Suppressor macrophage treated with lipopolysaccharide for 4 hours (primary cell): ENCODE measurements at places on chromosomes 5 and 9.

DNA sequence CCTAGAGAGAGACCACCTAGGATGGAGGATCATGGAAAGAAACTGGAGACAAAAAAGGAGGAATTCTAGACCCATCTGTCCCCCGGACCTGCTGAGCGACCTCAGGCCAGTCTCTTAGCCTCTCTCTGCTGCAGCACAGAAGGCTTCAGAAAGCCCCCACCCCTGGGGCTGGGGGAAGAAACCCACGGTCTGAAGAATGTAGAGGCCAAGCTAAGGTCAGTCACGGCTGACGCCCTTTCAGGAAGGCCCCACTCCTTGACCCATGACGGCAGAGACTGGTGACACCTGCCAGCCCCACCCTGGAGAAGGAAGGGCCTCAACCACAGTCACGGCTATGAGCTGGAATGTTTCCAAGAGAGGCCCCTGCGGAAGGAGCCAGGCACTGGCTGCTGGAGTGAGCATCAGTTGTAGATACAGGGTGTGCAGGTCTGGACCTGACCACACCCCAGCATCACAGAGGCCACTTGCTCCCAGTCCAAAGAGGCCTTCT, 120.5 kb upstream of the BOD1 start:
- DNase-seq, result no peak

DNA sequence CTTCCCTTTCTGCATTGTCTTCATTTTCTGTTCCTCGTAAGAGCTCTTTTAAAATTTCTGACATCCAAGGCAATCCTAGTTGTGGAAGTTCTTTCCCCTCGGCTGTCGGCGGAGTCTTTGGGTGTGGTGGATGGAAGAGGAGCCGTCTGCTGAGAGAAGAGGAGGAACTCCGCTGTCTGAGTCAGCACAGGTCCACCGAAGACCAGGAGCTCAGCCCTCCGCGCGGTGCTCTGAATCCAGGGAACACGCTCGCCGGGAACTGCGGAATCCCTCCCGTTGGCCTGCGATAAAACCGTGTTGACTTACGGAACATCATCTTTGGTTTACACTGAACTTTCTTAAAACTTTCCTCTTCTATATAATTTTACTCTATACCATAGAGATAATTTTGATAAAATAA, 100.7 kb upstream of the IRX4 start:
- no peak for DNase-seq

GRCh38 chr9:121449786-121450185, 49.9 kb downstream of the GGTA1 start:
- DNase-seq, result no peak

GRCh38 chr9:98943682-98944056, at the start of gene COL15A1:
Gene COL15A1, plus strand, starts transcription at chr9:98943907. Its CDS starts 155 bp downstream, at chr9:98944062.
- DNase-seq, result no peak

- DNase-seq, result peak; percentile 37
These were observed 543 bp downstream of the MTMR12 start for GRCh38 chr5:32312197-32312594.

DNA sequence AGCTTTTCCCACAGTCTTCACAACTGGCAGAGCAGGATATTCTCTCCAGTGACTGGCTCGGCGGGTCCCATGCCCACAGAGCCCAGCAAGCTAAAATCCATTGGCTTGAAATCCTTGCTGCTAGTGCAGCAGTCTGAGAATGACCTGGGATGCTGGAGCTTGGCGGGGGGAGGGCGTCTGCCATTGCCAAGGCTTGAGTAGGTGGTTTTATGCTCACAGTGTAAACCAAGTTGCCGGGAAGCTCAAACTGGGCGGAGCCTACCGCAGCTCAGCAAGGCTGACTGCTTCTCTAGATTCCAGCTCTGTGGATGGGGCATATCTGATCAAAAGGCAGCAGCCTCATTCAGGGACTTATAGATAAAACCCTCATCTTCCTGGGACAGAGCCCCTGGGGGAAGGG, 194.1 kb downstream of the CCDC171 start:
- DNase-seq, result no peak

DNA sequence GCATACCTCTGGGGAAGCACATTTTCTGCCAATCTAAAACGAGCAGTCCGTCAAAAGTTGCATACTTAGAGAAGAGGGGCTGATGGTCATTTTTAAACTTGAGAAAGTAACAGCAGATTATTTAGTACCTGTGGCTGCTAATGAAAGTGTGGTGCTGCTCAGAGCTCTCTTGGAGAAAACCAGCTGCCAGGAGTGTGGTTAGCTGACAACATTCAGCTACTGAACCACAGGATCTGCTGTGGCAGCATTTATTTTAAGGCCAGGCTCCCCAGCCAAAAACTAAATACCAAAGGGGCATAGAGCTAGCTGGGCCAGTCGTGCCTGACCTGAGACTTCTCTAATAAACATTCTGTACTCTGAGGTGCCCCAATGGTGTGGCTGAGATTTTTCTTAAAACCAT, 203.6 kb downstream of the EDIL3 start:
- no peak for DNase-seq

DNA sequence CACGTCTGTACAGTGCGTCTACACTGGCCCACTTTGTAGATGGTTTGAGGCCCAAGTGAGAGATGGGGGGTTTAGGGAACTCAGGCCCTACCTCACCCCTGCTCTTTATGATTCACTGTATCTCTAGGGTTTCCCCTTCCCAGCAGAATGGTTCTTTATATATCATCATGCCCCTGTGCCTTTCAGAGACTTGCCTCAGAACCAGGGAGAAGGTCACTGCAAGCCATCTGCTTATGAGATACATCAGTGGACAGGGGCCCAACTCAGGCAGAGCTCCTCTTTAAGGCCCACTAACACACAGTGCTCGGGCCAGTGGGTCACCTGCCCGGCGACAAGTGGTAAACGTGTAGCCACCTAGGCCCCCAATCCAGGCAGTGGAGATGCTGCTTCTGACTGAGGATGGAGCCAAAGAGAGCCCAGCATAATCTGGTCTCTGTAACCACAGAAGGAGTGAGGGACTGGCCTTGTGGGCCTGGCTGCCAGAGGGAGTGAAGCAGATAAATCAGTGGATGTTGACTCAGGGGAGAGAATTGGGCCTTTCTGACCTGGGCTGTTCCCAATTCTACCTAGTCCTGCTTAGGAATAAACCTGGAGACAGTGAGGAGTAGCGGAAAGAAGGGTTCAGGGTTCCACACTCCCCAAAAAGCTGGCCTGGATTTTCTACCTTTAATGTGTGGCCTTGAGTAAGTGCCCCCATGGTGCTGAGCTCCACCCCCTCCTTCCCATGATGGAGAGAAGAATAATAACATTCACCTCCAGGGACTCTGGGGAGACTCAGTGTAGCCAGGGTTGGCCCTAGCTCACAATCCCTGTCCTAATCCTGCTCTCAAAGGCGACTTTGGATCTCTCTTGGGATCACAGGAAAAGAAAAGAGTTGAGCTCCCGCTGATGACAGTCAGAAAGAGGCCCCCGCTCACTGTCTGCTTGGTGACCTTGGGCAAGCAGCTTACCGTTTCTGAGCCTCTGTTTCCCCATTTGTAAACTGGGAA, 2.8 kb upstream of the DUSP1 start:
- DNase-seq, result peak; percentile 90

DNA sequence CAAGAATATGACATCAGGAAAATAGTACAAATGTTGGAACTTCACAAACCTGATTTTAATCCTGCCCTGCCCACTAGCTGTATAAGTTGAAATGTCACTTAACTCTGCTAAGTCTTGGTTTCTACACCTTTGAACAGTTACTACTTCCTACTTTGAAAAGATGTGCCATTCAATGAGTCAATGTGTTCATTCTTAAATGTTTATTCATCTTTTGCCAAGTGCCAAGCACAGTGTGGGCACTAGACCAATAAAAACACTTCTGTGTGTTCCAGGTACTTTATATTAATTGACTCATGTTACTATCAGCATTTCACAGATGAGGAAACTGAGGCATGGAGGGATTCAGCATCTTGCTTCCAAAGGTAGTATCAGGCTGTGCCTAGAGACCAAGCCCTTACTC, 12.8 kb downstream of the PDCL start:
- DNase-seq, result no peak

DNA sequence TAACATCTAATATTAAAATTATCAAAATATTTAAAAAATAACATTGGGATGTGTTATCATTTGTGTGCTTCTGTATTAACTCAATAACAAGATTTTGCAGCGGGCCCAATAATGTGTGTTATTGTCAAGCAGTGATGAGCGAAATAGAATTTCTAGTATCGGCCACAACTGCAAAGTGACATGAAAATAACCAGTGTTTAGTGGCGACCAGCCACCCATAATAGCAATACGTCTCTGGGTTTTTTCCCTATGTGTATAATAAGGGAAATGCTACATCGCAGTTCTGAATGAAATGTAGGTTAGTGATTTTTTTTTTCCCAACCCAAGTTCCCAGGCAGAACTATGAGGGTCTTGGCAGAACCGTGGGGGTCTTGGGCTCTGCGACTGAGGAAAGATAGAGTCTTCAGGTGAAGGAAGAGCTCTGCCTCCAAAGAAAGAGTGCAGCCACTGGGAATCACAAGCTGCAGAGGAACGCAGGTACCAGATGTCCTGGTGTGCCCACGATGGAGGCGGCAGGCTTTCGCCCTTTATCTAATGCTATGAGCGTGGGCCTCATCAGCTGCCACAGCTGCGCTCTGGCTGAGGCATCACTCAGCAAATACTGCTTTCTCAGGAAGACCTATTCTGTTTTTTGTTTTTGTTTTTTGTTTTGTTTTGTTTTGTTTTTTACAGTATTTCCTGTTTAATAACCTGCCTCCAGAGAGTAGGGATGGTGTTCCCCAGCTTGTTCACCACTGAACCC, 235.0 kb downstream of the ROR2 start:
- DNase-seq, result no peak

DNA sequence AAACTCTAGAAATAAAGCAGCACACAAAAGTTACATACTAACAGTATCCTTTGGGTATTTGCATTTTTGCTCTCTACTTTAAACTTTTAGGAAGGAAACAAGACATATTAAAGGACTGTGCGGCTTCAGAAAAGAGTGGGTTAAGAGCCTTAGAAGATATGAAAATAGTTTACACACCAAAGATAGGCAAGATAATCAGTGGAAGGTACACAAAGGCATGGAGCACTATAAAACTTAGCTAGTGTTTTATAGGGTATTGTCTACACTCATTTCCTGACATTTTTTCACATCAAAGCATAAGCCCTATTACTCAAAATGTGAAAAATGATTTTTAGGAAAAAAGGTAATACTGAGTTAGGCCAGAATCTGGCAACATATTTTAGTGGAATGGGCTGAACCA, 43.7 kb upstream of the APBA1 start:
- no peak for DNase-seq

- no peak for DNase-seq
These were observed 45.9 kb upstream of the SHB start for GRCh38 chr9:38114905-38115304.

- DNase-seq, result no peak
These were observed 124.8 kb downstream of the COL23A1 start for GRCh38 chr5:178465228-178465860.

DNA sequence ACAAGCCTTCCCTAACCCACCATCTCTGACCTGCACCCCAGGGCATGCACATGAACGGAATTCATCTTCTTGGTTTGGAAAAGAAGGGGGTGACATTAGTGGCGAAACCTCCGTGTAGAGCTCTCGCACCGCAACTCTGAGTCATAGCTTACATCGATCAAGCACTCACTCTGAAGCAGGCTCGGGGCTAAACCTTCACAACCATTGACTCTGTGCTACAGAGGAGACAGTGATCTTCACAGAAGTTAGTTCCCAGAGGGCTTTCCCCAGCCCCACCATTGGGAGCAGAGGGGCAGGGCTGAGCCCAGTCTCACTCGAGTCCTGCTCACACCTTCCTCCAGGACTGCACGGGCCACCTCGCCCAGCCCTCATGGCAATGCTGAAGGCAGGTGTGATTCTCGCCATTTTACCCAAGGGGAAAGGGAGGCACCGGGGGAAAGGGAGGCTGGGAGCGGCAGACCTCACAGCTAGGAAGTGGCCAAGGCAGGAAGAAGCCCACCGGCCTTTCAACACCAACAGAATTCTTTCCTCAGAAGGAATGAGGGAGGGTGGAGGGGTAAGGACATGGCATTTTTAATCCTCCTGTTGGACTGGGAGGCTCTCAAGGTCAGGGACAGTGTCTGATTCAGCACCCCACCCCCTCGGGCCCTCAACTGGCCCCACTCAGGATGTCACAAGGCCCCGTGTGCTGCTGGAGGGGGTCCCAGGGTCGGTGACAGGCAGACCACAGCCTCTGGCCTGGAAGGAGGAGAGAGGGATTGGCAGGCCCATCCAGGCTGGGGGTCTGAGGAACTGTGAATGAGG, 25.9 kb upstream of the IL17B start:
- DNase-seq, result no peak

DNA sequence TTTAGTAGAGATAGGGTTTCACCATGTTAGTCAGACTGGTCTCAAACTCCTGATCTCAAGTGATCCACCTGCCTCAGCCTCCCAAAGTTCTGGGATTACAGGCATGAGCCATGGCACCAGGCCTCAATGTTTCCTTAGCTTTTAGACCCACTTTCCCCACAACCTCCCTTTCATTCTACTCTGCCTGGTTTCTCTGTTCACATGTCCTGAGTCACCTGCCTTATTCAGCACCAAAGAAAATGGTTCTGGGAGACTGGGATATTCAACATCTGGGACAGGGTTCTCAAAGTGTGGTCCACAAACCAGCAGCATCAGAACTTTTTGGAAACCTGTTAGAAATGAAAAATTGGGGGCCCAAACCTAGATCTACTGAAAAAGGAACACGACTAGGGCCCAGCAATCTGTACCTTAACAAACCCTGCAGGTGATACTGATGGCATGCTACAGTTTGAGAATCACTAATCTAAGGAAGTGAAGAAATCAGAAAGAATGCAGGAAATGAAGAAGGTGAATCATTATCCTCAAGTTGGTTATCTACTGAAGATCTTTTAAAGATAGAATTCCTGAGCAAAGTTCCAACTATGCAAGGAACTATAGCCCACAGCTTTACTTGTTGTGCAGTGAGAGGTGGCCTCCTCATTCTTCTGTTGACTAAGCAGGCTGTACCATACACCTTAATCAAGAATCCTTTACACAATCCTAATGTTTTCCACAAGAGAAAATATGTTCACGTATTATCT, 51.8 kb upstream of the CTNNAL1 start:
- no peak for DNase-seq

- no peak for DNase-seq
These were observed 1.6 kb downstream of the NR2F1 start for GRCh38 chr5:93584596-93585040.

- no peak for DNase-seq
These were observed 204.4 kb downstream of the EFNA5 start for GRCh38 chr5:107466233-107466769.

- DNase-seq, result peak; percentile 78
These were observed 2.6 kb upstream of the AFAP1L1 start for GRCh38 chr5:149268928-149269557.

GRCh38 chr9:93217706-93218105, 33.8 kb downstream of the WNK2 start:
- peak; percentile 12 for DNase-seq

GRCh38 chr5:9653061-9653460, 22.9 kb upstream of the TAS2R1 start:
- no peak for DNase-seq

GRCh38 chr9:93306579-93307091, 122.7 kb downstream of the WNK2 start:
- DNase-seq, result no peak

GRCh38 chr9:90795871-90796317, 5.7 kb upstream of the SYK start:
- DNase-seq, result peak; percentile 89

GRCh38 chr5:55578771-55579170, 44.0 kb upstream of the PLPP1 start:
- no peak for DNase-seq

GRCh38 chr9:82443312-82443711, 454.7 kb downstream of the SPATA31D1 start:
- DNase-seq, result no peak
